ENCODE measurements at places on chromosomes 2 and 18.

- no peak for DNase-seq
These were observed 12.5 kb downstream of the SOS1 start for GRCh38 chr2:39108377-39108776.

DNA sequence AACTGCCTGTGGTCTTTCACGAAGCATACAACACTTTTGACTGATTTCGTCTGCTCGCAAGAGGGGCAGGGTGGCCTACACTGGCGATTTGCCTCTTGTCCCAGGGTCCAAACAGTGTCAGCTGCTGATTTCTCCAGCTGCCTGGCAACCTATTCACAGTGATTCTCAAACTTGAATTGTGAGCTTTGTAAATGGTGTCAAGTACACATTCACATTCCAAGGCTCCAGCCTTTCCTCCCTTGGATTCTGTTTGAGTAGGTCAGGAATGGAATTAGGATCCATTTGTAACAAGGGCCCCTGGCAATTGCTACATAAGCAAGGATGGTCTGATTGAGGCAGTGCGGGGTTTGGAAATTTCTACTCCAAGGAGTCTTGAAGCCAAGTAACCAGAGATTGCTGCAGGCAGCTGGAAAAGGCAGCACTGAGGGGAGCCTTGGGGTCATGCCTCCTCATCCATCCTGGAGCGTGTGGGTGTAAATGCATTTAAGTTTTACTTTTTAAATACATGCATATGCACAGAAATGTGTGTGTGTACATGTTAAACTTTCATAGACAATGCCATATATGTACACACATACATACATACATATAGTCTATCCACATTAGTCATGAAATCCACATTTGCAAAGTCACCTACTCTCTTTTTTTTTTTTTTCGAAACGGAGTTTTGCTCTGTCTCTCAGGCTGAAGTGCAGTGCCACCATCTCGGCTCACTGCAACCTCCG lies 86.8 kb upstream of the UXS1 start:
- no peak for DNase-seq

DNA sequence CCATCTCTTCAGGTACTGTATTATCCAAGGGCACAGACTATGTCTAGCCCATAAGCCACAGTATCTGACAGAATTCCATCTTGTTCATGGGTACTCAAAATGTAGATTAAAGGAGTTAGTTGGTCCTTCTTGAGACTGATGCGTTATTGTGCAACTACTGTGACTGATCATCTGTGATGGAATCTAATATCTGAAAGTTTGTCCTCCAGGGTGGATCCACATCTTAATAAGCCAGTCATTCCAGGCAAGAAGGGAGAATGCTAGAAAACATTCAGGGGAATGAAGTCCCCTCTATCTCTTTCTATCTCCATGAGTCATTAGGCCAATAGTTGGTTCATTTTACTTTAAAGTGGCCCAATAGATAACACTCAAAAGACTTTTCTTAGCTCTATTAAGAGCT lies 252.6 kb downstream of the EXOC6B start:
- DNase-seq: no peak

GRCh38 chr18:59229191-59229590 lies 9.2 kb downstream of the GRP start:
- no peak for DNase-seq

- no peak for DNase-seq
These were observed 133.7 kb downstream of the SH3BP4 start for GRCh38 chr2:235085476-235085875.

DNA sequence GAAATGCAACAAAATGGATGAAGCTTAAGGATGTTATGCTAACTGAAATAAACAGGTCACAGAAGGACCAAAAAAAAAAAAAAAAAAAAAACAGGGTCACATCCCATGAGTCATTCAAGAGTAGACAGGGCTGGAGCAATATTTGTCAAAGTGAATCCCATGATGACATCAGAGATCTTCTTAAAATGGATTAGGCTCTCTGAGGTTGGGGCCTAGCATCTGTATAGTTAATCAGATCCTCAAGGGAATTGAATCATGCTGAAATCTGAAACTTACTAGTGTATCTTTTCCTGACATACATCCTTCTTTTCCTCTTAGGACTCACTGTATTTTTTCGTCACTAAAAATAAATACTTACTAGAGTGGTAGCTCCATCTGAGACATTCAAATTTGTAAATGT lies 380.6 kb upstream of the NXPH2 start:
- DNase-seq: no peak

- DNase-seq: no peak
These were observed 86.3 kb downstream of the MDH1 start for GRCh38 chr2:63675026-63675425.

DNA sequence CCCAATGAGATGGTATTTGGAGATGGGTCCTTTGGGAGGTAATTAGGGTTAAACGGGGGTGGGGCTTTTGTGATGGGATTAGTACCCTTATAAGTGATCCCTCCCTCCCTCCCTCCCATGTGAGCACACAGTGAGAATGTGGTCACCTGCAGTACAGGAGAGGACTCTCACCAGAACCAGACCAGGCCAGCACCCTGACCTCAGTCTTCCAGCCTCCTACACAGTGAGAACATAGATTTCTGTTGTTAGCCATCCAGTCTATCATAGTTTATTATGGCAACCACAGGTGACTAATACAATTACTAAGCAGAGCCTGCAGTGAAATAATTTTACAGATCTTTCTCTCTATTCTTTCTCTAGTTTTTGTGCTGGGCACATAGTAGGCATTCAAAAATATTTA lies 137.7 kb upstream of the PKDCC start:
- DNase-seq: no peak

DNA sequence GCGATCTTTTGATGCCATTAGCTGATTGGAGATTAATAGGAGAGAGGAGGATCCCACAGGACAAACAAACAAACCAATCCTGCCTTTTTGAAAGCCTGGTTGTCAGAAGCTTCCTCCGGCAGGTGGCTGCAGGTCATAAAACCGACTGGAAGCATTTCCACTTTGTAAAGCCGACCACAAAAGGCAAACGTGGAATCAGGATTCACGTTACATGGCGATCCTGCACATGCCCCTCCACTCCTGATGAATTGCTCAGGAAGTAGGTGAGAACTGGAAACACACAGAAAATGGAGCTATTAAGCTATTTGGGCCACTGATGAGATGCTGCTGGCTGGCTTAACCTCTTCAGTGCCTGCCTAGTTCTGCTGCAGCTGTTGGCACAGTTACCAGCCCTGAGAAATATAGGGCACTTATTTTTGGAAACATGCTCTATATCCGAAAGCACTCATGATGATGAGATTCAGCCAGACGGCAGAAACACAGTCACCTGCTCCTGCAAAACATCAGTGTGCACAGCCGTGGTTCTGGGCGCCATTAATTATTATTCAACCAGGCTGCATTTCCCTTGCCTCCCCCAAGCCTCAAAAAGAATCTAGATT lies 110.3 kb upstream of the ST6GAL2 start:
- DNase-seq: no peak

DNA sequence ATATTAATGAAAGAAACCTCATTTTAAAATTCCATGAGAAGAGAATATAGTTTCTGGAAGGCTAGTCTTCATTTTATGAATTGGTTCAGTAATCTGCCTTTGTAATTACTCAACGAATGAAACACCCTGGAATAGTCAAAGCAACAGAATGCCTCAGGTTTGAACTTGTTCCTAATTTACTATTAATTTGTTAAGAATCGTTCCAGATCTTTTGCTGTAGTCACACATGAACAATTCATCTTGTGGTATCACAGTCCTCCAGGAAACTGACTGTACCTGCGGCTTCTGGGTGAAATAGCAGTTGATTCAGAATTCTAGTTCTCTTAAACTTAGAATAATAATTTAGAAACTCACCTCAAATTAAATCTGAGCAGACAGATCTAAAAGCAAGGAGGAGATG lies 282.7 kb upstream of the MAP2 start:
- no peak for DNase-seq

GRCh38 chr2:79862756-79863155 lies 349.9 kb downstream of the CTNNA2 start:
- no peak for DNase-seq

- DNase-seq: no peak
These were observed 245.6 kb upstream of the TCF4 start for GRCh38 chr18:55833543-55833942.
